ENCODE measurements at places on chromosomes 3 and 15.
A peak's percentile ranks its signal among the peaks of the same experiment; 100 is the strongest.

DNA sequence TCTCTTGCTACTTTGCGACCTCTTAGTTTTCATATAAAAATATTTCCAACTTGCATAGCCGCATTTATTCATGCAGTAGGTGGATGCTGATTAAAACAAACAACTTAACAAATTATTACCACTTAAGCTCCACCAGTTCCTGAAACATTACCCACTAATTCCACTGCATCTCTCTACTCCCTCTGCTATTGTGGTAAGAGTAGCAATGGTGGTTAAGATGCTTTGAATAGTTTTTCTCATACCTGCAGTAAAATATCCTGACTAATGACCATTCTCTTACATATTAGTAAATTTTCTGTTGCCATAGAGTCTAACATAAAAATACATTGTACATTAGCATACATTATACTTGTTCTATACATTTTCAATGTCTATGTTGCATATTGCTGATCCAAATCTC, 397.6 kb upstream of the PLSCR5 start:
- no peak for DNase-seq

- DNase-seq: no peak
Measured at GRCh38 chr3:12588039-12589009, 31.4 kb downstream of the MKRN2 start.

DNA sequence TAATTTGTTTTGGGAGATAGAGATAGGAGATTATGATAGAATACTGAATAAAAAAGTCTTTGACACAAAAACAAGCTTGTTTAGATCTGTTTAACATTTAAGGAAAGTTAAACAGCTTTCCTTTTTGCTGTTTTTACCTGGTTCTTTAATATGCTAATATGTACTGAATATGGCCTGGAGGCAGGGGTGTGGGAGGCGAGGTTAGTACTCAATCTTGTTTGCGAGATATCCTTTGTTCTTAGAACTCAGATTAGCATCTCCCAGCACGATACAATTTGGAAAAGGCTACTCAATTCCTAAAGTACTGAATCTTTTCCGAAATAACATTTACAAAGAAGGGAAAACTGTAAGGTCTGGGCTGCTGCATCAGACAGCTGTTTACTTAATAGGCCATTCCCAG, 40.8 kb upstream of the ST3GAL6 start:
- DNase-seq: no peak

DNA sequence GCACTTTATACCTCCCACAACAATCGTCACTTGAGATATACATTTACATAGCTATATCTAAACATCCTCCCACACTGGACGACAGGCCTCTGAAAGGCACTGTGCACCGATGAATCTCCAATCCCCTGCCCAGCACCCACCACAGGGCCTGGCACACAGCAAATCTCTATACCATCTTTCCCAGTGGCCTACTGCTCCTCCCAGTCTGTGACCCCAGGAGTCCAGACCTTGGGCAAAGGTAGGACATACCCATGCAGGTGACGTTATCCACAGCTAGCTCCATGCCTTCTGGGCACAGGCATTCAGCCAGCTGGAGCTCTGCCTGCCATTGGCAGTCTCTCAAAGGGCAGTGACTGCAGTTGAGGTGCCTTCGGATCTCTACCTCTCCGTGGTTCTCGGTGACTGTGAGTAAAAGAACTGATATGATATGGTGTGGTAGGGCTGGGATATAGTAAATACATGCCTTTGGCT, 5.8 kb downstream of the LTK start:
- DNase-seq: no peak

DNA sequence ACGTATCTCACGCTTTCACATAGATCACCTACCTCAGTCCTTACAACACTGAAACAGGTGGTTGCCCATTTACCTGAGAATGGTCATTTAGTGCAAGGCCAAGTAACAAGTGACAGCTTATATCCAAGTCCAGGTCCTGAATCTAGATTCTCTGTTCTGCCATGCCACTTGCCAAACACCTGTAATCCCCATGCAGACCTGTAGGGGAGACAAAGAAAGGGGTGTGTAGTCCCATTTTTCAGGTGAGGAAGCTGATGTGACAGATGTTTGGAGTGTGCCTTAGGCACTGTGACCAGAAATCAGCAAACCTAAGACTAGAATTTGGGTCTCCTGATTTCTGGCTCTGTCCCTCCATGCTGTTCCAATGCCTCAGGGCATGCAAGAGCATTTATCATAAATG, 12.7 kb downstream of the ZNF35 start:
- DNase-seq: no peak

- no peak for DNase-seq
Measured at GRCh38 chr3:188788621-188789081, 383.1 kb upstream of the TPRG1 start.

DNA sequence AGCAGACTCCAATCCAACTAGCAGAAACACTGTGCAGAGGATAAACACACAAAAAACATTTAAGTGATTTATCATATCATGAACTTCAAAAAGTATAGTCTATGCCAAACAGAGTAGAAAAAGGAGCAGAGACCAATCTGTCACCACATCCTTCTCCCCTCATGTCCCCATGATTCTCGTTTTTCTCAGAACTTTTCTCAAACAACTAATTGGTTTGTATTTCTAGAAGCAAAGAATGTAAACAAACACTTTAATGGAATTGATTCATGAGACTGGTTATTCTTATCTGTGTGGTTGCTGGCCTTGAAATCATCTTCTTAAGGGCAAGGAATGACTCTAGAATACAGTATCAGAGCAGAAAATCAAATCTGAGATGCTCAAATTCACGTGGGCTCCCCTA, 294.2 kb upstream of the THBS1 start:
- no peak for DNase-seq

DNA sequence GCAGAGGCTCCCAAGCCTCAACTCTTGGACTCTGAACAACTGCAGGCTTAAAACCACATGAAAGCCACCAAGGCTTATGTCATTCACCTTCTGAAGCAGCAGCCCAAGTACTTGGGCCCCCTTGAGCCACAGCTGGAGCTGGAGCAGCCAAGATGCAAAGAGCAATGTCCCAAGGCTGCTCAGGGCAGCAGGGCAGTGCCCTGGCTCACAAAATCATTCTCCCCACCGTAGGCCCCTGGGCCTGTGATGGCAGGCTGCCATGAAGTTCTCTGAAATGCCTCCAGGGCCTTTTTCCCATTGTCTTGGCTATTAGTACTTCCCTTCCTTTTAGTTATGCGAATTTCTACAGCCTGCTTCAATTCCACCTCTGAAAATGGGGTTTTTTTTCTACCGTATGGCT, 83.4 kb downstream of the DCLK3 start:
- no peak for DNase-seq

GRCh38 chr15:84734794-84735479, 13.5 kb upstream of the ZNF592 start:
- peak; percentile 22 for DNase-seq

DNA sequence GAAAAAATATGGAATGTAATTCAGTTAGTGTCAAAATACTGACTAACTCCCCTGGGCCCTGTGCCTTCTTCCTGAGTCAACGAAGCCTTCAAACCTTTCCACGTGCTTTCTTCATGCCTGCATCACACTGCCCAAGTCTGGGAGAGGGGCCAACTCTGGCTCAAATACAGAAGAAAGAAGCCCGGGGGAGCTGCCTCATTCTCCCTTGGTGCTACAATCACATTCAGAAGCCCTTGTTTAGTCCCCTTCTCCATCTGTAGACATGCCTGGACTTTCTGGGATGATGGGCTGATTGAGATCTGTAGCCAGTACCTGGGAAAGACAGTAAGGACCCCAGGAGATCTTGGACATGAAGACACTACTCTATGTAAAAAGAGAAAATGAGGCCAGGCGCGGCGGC, 77.8 kb upstream of the GSK3B start:
- no peak for DNase-seq

Data from esophagus squamous epithelium (tissue), 5 donors.